ENCODE measurements at places on chromosomes 7 and 10.

DNA sequence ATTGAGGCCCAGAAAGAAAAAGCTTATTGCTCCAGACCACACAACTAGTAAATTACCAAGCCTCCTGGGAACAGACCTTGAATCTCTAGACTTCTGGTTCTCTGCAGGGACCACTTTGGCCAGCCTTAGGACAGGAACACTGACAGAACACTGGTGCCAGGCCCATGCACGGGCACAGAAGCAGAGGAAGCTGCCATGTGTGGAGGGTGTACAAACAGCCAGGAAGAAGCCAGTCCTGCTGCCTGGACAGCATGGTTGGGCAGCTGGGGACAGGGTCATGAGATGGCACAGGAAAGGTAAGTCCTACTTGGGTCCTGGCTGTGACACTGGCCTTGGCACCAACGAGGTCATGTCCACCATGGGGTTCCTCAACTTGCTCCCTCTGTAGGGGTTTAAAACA lies 19.2 kb downstream of the MMRN2 start:
- DNase-seq: no peak

- DNase-seq: no peak
These were observed 27.3 kb downstream of the FAM20C start for GRCh38 chr7:219581-220150.

DNA sequence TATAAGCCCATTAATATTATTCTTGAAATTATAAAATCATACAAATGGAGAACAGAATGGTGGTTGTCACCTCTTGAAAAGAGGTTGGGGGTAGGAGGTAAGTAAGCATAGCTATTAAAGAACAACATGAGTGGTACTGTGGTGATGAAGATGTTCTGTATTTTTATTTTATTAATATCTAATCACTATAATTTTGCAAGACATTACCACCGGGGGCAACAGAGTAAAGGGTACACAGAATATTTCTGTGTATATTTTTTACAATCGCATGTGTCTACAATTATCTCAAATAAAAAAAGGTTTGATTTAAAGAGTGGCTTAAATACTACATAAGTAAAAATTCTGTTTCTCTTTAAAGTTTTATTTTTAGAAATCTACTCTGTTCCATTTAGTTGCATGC lies 557.8 kb downstream of the NXPH1 start:
- no peak for DNase-seq

DNA sequence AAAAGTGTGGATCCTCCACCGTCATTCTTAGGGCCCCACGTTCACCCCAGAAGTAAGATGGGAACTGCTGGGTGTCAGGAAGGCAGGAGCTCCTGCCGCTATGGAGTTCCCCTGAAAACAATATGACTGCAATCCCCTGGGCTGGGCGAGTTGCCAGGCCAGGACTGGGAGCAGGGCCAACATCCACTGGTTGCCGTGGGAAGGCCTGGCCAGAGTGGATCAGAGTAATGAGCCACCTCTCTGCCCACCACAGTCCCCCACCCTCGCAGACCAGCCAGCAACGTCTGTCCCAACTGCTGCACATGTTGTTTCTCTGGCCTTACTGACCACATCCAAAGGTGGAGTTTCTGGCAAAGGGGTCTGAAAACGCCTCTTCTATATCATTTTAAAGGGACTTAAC lies 86.6 kb downstream of the STRA8 start:
- DNase-seq: no peak

GRCh38 chr10:118978316-118978997 lies 51.1 kb upstream of the NANOS1 start:
- no peak for DNase-seq

DNA sequence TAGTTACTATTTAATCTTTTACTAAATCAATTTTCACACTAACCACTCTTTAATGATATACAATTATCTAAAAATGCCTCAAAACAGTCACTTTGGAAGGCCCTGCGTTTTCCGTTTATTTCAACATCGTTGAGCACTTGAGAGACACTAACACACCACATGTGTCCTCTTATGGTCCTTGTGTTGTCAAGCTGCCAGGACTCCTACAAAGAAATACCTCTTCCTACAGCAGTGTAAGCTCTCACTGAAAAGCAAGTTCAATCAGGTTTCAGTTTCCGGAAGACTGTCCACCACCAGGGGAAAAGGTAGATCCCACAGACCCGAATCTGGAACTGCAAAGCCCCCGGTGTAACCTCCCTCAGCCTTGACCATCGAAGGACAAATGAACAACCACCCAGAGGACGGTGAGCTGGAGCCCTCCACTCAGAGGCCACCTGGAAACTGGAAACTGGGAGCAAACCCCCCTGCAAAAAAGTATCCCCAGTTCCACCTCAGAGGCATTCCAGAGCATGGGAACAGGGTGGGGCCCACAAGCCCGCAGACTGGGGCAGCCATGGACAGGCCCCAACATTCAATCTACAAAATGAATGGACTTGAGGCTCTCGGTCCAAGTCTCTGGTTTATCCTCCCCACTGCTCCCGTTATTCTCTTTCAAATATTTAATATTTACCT lies 37.6 kb downstream of the KCNH2 start:
- no peak for DNase-seq

DNA sequence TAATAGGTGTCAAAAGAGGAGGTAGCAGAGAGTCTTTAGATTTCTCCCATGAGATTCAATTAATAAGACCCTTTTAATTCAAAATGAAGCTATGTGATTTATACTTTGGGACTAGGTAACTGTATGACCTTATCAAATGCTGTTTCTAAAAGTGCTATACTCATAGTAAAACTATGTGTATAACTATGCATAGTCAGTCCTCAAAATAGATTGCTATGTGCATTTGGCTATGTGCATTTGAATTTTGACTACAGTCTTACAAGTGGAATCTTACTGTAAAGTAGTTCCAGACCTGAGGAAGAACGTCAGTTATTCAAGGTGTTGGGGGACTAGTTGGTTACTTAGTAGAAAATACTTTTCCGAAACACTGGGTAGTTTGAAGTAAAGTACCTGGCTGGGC lies 36.9 kb downstream of the ADD3 start:
- no peak for DNase-seq

DNA sequence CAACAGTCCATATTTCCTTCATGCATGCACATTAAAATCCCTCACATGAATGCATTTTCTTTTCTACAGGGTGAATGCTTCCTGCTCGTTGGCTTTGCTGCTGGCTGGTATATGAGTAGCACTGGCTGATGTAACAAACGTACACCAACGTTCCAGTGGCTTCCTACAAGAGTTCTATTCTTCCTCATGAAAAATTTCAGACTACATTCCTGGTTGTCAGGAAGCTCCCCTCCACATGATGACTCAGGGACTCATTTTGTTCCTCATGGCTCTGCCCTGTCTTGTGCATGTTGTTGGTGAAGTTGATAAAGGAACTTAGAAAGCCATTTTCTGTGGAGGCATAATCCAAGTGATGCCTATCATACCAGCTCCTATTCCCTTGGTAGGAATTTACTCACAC lies 470.7 kb upstream of the KLF6 start:
- no peak for DNase-seq

DNA sequence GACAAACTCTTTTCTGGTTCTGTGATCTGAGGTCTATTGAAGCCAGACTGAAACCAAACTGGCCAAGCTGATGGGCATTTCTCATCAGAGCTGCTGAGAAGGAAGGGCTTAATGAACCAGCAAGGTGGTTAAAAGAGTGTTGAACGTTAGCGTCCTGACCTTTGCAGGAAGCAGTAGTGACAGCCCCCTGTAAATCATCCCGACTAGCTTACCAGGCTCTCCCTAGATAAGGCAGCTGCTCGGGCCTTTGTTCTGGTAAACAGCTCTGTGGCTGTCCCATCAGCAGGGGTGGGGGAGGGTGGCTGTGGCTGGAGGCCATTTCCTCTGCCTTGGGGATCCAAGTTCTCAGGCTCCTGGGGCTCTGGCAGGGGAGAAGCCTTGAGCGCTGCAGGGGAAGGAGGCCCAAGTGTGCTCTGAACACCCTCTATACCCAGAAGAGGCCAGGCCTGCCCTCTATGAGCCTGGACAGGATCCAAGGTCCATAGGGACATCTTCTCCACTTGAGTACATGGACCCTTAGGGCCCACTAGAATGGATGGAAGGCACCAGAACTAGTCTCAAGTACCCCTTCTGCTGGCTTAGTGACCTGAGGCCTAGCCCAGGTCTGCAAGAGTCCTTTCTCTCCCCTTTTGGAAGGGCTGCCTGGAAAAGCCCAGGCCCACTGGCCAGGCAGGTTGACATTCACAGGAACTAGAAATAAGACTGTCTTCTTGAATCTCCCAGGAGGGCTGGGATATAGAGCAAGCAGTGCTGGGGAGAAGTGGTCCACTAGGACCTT lies 134.6 kb downstream of the ARHGAP22 start:
- no peak for DNase-seq

DNA sequence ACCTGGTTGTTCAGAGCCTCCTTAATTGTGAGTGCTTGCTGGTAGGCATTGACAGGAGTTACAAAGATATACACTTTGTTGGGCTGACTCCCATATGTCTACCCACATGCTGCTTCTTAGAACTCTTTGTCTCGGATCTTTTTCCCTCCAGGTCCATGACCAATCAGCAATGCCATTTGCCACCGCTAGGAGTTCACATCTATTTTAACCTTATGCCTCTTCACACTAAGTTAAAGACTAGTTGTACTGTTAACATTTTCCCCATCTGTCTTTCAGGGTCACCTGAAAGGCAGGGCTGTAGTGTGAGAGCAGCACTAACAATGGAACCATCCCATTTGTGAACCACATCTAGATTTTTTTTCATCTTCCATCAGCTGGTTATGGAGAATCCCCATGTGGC lies 226.7 kb upstream of the NPY start:
- DNase-seq: no peak

- DNase-seq: no peak
These were observed 29.7 kb upstream of the ABCA13 start for GRCh38 chr7:48141521-48141920.

GRCh38 chr10:28952523-28952922 lies 275.2 kb downstream of the BAMBI start:
- DNase-seq: no peak

GRCh38 chr7:29990931-29991330 lies 1.3 kb upstream of the SCRN1 start:
- DNase-seq: no peak

DNA sequence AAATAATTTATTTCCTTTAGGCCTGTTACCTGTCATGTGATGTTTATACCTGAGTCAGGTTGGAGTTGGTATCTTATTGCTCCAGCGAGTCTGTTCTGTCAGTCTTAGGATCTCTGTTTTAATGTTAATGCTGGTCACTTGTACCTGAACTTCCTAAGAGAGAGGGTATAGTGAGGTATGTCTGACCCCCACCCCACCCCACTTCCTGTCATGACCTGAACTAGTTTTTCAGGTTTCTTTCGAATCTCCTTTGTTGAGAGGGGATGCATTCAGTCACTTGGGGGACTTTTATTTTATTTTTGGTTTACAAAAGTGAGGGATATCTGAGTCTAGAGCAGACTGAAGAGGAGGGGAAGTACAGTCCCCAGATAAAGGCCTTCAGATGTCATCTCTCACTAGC lies 769.0 kb upstream of the COBL start:
- no peak for DNase-seq

DNA sequence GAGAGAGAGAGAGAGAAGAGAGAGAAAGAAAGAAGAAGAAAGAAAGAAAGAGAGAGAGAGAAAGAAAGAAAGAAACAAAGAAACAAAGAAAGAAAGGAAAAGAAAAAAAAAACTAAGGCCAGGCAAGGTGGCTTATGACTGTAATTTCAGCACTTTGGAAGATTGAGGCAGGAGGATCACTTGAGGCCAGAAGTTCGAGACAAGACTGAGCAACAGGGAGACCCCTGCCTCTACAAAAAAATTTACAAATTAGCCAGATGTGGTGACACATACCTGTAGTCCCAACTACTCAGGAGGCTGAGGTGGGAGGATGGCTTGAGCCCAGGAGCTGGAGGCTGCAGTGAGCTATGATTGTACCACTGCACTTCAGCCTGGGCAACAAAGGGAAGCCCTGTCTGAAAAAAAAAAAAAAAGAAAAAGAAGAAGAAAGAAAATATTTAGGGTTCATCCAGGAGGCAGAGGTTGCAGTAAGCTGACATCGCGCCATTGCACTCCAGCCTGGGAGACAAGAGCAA lies 2.8 kb downstream of the SERPINE1 start:
- DNase-seq: no peak

- DNase-seq: no peak
These were observed 49.0 kb upstream of the EN2 start for GRCh38 chr7:155408651-155409586.

DNA sequence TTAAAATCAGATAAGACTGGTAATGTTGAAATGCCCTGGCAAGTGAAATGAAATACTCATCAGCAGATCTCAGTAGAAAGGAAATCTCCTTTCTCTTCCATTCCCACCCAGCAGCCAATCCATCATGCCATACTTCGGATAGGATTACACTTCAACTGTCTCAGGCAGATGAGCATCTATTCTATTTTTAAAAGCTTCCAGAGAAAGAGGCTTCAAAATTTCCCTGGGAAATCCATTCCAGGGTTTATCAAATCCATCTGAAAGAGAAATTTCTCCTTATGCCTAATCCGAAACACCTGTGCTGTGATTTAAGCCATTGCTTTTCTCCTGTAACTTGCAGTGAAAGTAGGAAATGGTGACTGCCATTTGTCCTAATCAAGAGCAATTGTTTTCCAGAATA lies 60.4 kb upstream of the RAPGEF5 start:
- DNase-seq: no peak

DNA sequence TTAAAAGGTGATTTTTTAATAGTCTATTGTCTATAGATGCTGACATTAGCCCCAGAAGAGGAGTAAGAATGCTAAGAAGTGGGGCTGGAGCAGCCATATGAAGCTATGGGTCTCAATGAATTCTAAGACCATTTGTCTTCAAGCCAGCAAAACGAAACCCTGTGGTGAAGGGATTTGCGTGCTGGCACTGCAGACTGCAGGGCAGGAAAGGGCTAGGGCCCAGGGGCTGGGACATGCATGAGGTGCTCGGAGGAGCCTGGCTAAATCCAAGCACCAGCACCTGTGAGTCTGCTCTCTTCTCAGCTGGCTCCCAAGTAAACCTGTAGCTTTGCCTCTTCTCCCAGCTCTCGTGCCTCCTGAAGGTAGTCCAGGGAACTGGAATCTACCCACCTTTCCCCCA lies 1.3 kb upstream of the NDST2 start:
- no peak for DNase-seq

GRCh38 chr7:102312317-102312716 lies 25.6 kb downstream of the SH2B2 start:
- DNase-seq: no peak

- DNase-seq: no peak
These were observed 56.7 kb upstream of the GTF2IRD1 start for GRCh38 chr7:74396993-74397392.

DNA sequence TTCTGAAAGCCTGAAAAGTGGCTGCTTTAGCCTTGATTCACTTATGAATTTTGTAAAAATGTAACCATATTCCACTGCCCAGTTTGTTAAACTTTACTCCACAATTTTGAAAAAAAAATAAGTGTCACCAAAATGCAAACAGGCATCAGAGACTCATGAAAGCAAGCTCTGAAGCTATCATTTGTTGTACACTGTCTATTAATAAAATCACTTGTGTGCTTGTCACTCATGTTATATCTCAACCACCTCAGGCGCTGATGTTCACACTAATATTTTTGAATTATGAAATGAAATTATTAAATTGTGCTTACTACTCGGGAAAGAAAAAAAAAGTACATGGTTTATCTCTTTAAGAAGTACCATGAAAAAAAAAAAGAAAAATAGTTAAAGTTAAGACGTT lies 34.5 kb upstream of the DKK1 start:
- no peak for DNase-seq

GRCh38 chr7:5621776-5622175 lies 159.7 kb downstream of the RNF216 start:
- DNase-seq: no peak

All from T-helper 22 cell (primary cell).